ENCODE measurements at places on chromosomes 5 and 9.

DNA sequence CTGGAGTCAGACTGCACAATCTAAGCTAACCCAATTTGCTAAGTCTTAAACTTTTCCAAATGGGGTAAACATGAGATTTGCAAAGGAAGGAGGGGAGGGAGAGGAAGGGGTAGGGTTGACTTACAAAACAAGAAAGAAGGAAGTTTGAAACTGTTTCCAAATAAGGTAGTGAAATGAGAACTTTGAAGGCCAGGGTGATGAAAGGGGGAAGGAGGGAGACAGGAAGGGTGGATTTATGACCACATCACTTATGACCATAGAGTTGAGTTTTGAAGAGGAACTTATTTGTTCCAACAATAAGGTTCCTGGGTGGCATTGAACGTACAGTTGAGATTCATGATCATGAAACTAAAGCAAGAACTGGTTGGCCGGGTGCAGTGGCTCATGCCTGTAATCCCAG is 72.5 kb upstream of the DAPK1 start:
- H3K4me3 ChIP-seq = no peak overlapping the region
- no peak for DNase-seq
- H3K36me3 ChIP-seq = peaks cover 62% of the 10 kb centered on the region

GRCh38 chr9:134055981-134056461 is 11.8 kb downstream of the BRD3 start:
- peaks cover 12% of the 10 kb centered on the region for H3K4me1 ChIP-seq
- H3K27me3 ChIP-seq = no peaks in the 10 kb centered on the region
- no peak overlapping the region for H3K4me3 ChIP-seq
- H3K27ac ChIP-seq = no peak overlapping the region

DNA sequence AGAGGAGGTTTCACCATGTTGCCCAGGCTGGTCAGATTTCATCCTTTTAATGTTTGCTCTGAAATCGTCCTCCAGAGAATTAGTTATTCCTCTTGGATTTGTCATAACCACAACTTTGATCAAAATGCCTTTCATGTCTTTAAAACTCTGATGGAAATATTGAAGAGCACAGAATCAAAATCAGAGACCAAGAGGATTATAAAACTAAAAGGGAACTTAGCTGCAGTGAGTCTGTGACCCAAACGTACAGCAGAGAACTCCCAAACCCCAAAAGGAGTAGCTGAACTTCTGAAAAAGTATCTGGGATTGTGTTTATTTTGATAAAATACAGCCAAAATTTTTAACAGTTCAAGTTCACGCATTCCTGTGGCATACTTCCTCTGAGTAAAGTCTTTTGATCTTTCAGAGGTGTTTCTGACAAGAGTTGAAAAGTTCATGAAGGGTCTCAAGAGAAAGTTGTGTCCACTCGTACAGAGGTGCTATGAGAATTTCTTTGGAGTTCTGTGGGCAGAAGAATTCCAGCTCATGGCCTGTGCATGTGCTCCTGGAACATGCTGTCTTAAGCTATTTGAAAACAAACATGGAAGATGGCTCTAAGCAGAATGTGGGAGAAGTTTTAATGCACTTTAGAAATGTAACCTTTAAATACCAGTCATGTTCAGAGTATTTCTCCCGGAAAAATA is 124.0 kb downstream of the ESM1 start:
- H3K27ac ChIP-seq = no peak overlapping the region
- DNase-seq = no peak
- no peak overlapping the region for H3K4me3 ChIP-seq
- peaks cover 12% of the 10 kb centered on the region for H3K36me3 ChIP-seq

DNA sequence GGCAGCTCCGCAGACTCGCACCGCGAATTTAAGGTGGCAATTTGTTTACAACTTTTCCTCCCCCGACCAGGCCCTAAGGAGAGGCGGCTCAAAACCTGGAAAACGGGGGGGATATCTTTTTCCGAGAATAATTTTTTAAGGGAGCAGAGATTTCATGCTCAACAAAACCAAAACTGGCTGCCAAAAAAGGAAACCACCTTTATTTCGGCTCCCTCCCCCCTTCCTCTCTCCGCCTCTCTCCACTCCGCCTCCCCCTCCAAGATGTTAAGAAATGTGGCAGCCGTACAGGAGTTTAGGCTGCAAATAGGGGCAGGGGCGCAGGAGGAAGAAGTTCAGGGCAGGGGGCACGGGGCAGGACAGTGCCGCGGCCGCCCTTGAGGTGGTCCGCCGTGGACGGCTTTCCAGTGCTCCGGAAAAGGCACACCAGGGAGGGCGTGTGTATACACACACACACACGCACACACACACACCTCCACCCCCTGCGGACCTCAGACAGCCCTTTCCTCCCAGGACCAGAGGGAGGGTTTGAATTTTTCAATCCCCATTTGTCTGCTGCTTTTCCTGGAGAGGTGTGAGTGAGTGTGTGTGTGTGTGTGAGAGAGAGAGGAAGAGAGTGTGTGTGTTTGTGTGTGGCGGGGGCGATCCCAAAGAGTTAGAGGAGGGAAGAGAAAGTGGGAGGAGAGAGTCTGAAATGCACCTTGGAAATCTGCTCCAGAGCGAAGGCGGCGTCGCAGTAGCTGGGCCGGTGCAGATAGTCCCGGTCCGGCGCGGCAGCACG is 9.1 kb downstream of the PTCH1 start:
- peaks cover 6% of the 10 kb centered on the region for H3K36me3 ChIP-seq
- H3K4me3 ChIP-seq = peak overlapping the region; percentile 96
- DNase-seq = peak; percentile 34

DNA sequence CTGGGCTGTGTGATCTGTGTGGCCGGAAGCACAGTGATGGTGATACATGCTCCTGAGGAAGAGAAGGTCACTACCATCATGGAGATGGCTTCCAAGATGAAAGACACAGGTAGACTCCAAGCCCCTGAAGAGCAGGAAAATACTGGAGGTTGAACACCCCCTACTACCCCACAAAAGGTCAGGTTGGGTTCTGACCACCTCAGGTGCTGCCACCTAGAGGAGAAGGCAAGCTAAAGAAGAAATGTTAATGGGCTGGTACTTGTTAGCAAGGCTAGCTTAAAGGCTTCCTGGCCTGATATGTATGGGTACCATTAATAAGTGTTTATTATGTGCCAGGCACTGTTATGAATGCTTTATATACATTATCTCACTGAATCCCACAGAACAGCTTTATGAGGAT is 11.7 kb downstream of the NIPAL4 start:
- H3K36me3 ChIP-seq = no peaks in the 10 kb centered on the region
- no peaks in the 10 kb centered on the region for H3K4me1 ChIP-seq
- DNase-seq = peak; percentile 50
- H3K27me3 ChIP-seq = no peaks in the 10 kb centered on the region

DNA sequence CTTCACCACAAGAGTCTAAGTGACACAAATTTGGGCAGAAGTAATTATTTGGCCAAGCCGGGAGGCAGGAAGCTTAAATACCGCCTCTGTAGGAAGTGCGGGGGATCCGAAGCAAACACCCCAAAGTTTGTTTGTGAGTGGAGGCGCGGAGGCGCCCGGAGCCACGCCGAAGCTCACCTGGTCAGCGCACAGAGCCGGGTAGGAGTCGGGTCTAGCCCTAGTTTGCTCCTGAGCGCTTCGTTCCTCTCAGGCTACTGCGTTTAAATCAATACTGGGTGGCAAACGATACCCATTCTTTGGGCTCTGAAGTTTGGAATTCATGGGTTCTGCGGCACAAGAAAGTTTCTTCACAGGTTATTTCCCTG is 855 bp downstream of the MCC start:
- H3K4me1 ChIP-seq = peaks cover 16% of the 10 kb centered on the region
- DNase-seq = peak; percentile 29
- H3K27ac ChIP-seq = no peak overlapping the region
- H3K36me3 ChIP-seq = peaks cover 27% of the 10 kb centered on the region
- H3K27me3 ChIP-seq = peaks cover 58% of the 10 kb centered on the region

GRCh38 chr9:126516936-126517832 is 96.5 kb upstream of the LMX1B start:
- H3K36me3 ChIP-seq = no peaks in the 10 kb centered on the region
- H3K4me3 ChIP-seq = no peak overlapping the region
- H3K27ac ChIP-seq = no peak overlapping the region
- peaks cover 20% of the 10 kb centered on the region for H3K27me3 ChIP-seq
- H3K4me1 ChIP-seq = peaks cover 48% of the 10 kb centered on the region
- peak; percentile 58 for DNase-seq

GRCh38 chr5:173823721-173824567 is 64.2 kb upstream of the CPEB4 start:
- no peaks in the 10 kb centered on the region for H3K27me3 ChIP-seq
- no peak overlapping the region for H3K4me3 ChIP-seq
- H3K4me1 ChIP-seq = peaks cover 26% of the 10 kb centered on the region
- no peak for DNase-seq
- peak overlapping the region; percentile 57 for H3K27ac ChIP-seq

- no peak overlapping the region for H3K4me3 ChIP-seq
- peaks cover 15% of the 10 kb centered on the region for H3K4me1 ChIP-seq
- H3K36me3 ChIP-seq = no peaks in the 10 kb centered on the region
- no peak for DNase-seq
- H3K27me3 ChIP-seq = no peaks in the 10 kb centered on the region
These were observed 4.2 kb downstream of the AK1 start for GRCh38 chr9:127873223-127873691.

GRCh38 chr5:100641833-100642232 is 106.7 kb downstream of the FAM174A start:
- H3K27me3 ChIP-seq = no peaks in the 10 kb centered on the region
- H3K4me3 ChIP-seq = no peak overlapping the region
- H3K27ac ChIP-seq = no peak overlapping the region
- no peaks in the 10 kb centered on the region for H3K36me3 ChIP-seq

DNA sequence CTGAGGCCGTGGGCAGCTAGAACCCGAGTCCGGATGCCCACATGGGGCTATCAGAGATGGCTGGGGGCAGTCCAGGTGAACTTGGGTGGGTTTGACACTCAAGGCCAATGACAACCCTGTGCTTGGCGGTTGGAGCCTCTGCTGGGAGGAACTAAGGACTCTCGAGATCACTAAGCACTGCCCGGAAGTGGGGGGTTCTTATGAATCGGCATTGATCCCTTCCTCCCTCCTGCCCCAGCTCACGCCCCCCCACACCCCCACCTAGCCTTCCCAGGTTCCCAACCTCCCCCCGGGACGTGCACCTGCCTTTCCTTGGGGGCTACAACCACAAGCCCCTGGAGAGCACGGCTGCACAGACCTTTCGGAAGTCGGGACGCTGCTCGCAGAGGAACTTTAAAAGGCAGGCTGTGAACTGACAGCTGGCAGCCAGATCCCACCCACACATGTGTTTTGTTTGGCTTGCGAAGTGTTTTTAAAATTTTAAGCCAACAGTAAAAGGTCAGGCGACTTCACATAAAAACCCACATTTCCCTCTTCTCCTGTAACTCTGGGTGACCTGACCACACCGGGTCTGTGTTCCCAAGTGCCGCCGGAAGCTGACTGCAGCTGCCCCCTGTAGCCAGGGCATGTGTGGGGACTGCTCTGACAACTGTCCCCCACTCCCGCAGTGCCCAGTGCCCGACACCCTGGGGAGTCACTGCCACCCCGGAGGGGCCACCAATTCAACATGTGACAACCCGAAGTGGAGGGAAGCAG is 5.1 kb upstream of the RALGDS start:
- no peak for DNase-seq
- H3K27ac ChIP-seq = no peak overlapping the region

- H3K4me1 ChIP-seq = peaks cover 3% of the 10 kb centered on the region
- DNase-seq = peak; percentile 15
- no peak overlapping the region for H3K27ac ChIP-seq
- no peaks in the 10 kb centered on the region for H3K36me3 ChIP-seq
- H3K27me3 ChIP-seq = peaks cover 4% of the 10 kb centered on the region
- no peak overlapping the region for H3K4me3 ChIP-seq
These were observed 1068.5 kb upstream of the CDH10 start for GRCh38 chr5:25713259-25713658.

GRCh38 chr5:86765778-86766502 is 148.2 kb downstream of the COX7C start:
- peaks cover 24% of the 10 kb centered on the region for H3K36me3 ChIP-seq
- peaks cover 31% of the 10 kb centered on the region for H3K4me1 ChIP-seq
- no peak overlapping the region for H3K27ac ChIP-seq
- H3K27me3 ChIP-seq = peaks cover 2% of the 10 kb centered on the region
- DNase-seq = no peak

GRCh38 chr5:163306421-163306820 is 131.0 kb upstream of the CCNG1 start:
- H3K4me1 ChIP-seq = peaks cover 7% of the 10 kb centered on the region
- H3K4me3 ChIP-seq = no peak overlapping the region
- no peak overlapping the region for H3K27ac ChIP-seq
- 0 out of 2 replicates have a peak, but pooled peaks cover 3% of the 10 kb centered on the region for H3K36me3 ChIP-seq
- no peaks in the 10 kb centered on the region for H3K27me3 ChIP-seq

DNA sequence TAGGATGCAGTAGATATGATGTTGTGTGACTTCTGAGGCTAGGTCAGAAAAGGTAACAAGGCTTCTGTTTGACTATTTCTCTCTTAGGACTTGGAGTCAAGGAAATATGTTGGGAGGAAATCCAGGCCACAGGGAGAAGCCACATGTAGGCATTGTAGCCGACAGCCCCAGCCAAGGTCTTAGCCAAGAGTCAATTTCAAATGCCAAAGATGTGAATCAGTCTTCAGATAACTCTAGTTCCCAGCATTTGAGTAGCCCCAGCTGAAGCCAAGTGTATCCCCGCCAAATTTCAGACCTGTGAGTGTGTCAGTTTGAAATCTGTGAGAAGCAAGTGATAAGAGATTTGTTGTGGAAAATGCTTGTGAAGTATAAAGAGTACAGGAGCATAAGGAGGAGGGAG is 38.1 kb upstream of the ISL1 start:
- H3K27ac ChIP-seq = no peak overlapping the region
- DNase-seq = no peak
- H3K36me3 ChIP-seq = peaks cover 23% of the 10 kb centered on the region
- H3K4me1 ChIP-seq = no peaks in the 10 kb centered on the region

GRCh38 chr9:99182356-99182755 is 39.4 kb downstream of the ALG2 start:
- H3K4me3 ChIP-seq = no peak overlapping the region
- no peaks in the 10 kb centered on the region for H3K36me3 ChIP-seq
- H3K27ac ChIP-seq = no peak overlapping the region
- DNase-seq = no peak
- H3K4me1 ChIP-seq = peaks cover 23% of the 10 kb centered on the region
- H3K27me3 ChIP-seq = no peaks in the 10 kb centered on the region

Data from WTC11 (cell line).